Fibroblast of mammary gland (primary cell): ENCODE measurements at places on chromosomes 5 and 9.

GRCh38 chr5:55600497-55601203 is 65.9 kb upstream of the PLPP1 start:
- DNase-seq, result peak; percentile 52

DNA sequence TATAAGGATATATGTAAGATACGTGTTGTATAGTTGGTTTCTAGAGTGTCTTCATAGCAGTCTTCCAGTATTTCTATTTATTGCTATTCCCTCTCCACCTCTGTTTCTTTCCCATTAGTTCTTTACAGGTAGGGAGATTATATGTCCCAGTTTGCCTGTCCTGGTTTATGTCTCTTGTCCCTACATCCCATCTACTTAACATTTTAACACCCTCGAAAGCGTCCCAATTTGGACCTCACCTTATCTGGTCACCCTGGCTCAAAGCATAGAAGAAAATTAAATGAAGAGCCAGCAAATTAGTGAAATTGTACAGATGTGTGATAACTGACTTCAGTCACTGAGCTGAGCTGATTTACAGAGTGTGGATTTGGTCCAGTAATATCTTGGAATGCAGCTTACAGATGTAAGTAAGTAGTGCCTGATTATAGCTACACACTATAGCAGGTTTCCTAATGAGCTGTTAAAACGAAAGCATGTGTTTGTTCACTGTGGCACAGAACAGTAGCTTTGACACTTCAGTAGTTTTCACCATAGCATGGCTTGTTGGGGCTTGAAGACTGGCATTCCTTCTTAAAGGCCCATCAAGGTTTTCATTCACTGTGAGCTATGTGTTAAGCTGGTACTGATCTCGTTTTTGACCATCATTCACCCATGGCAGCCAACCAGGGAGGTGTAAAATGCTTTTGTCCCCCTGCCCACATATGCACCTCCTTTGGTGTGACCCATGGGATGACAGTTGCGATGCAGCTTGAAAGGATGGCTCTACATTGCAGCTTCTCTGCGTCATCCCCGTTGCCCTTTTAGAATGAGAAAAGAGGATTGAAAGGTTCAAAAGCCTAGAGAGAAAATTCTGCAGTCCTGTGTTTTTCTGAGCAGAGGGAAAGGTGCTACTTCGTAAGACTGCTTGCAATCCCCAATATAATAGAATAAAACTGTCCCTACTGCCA is 192.1 kb upstream of the DMRT1 start:
- DNase-seq, result no peak

GRCh38 chr5:35850967-35851680 is 5.6 kb upstream of the IL7R start:
- peak; percentile 53 for DNase-seq

DNA sequence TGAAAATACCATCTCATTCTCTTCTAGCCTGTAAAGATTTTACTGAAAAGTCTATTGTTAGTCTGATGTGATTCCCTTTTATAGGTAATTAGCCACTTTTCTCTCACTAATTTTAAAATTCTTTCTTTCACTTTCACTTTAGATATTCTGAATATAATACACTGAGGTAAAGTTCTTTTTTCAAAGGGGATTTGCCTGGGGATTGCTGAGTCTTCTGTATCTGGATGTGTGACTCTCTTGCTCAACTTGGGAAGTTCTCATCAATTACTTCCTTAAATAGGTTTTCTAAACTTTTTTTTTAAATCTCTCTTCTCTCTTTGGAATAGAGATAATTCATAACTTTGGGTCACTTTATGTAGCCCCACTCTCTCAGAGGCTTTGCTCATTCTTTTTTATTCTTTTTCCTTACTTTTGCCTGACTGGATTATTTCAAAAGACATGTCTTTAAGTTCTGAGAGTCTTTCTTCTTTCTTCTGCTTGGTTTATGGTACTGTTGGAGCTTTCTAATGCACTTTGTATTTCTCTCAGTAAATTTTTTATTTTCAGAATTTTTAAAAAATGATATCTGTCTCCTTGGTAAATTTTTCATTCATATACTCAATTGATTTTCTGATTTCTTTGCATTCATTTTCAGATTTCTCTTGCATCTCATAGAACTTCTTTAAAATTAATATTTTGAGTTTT is 55.9 kb upstream of the IL12B start:
- no peak for DNase-seq

DNA sequence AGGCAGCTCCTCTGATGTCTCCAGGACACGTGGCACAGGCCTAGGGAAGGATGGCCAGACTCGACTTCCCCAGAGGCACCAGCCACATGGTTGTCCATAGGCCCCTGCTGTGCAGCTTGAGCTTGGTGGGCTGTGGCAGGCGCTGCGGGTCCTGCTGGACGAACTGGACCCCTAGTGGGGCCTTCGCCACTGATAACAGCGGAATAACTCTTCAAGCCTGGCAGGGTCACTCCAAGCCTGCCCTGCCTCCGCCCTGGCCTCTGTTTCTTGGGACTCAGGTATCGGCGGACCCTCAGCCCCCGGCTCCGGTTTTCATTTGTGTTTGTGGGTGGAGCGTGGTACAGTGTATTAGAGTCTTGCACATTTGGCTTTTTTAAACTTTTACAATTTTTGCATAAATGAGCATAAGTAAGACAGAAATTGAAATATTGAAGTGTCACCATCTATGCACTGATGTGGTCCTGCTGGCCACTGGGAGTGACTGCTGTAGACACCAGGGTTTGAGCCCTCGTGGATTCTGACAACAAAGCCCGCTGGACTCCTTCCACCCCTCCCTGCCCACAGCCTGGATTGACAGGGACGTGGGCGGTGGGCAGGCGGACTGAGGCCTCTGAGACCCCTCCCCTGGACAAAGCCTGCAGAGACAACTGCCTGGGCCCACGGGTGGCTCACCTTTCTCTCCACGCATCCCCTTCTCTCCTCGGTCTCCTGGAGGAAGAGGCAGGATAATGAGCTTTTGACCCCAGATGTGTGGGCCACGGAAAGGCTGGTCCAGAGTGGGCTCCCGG is 3.8 kb downstream of the FCN1 start:
- DNase-seq, result no peak

DNA sequence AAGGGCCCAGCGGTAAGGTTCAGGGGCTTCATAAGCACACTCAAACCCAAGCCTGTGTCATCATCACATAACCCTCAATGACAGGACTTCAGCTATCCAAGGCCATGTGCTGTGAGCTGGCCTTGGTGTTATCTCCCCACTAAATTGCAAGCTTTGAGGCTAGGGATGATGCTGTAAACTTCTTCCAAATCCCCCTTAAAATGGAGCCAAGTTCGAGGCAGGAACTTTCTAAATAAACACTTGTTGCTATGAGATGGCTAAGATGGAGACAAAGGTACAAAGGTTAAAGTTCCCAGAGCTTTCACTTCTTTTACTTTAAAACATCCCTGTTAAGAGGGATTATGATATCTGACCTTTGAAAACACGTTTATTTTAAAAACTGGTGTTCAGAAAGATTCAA is 123.6 kb downstream of the MYO10 start:
- no peak for DNase-seq

DNA sequence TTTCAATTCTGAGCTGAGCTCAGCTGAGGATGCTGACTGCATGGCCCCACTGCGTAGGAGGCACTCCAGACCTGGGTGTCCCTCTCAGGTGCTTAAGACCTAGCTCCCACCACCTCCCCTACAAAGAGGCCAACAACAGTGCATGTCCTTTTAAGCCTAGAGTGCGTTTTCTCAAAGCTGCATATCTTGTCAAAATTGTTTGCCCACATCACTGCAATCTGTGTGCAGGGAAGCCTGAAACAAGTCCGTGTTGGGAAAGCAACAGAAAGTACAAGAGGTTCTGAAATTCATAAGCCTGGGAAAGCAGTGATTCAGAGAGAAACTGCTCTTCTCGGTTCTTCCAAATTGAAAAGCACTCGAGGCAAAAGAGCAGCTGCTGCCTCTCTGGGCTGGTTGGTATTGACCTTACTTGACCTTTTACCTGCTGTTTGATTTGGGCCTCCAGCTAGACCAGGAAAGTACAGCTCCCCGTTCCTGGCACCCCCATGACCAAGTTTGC is 238.4 kb downstream of the NR2F1-AS1 start:
- no peak for DNase-seq

DNA sequence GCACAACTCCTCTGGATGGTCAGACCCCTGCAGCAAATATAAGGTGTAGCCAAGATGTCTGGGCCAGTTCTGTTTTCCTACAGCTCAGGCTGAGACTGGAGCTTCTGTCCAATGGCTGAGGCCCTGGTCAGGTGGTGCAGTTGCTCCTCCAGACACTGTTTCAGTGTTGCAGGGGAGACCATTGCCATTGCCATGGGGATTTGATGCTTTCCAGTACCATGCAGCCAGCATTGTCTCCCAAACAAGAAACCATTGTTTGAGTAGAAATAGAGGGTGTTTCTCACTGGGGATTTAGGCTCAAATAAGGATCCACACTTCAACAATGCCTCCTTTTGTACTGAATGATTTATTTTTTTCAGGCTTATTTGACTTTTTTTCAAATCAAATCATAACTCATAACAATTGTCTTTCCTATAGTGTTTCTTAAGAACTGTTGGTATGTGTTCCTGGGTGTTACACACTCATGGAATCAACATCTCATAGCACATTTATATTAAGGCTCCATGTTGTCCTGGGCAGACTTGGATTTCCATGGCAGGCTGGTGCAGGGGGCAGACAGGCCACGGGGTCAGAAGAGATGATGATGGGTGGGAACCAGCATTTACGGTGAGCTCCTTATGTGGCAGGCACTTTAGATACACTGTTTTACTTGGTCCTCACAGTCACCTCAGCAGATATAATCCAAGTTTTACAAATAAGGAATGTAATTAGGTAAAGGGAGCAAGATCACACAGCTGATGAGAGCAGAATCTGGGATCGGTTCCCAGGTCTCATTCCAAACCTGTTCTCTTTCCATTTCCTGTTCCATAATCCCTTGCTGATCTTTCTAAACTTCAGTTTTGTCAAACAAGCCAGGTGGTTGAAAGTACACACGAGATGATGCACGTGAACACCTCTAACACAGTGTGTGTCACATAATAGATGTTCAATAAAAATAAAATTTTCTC is 95.9 kb upstream of the GNAQ start:
- no peak for DNase-seq

DNA sequence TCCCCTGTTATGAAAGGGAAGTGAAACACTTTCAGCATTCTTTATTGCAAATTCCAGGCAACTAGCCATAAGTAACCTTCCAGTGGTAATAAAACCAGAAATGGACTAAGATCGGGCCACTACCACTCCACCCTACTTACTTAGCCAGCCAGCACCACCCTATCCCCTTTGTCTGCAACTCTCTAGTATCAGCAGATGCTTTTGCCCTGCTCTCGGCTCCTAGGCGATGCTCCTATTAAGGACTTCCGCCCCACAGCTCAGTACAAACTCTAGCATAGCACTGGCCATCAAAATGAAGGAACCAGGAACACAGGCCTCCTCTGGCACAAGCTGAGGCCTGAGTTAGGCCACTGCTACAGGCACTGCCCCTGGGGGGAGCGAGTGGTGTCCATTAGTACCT is 81.2 kb downstream of the GLDC start:
- DNase-seq, result peak; percentile 32

GRCh38 chr9:1960342-1961042 is 54.7 kb upstream of the SMARCA2 start:
- no peak for DNase-seq

DNA sequence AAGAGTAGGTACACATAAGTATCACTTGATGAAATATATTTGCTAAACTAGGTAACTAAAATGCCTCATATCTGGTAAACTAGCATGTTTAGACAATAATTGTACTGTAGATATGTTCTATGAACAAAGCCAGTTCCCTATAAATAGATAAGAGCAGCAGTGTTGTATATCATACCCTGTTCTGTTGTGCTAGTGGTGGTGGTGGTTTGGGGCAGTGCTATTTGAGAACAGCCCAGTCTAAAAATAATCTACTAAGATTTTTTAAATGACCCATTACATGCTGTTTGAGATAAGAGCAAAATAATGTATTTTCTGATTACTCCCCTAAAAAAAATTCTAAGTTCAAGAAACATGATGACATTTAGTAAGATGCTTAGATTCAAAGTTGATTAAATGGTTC is 829.2 kb upstream of the DMAC1 start:
- no peak for DNase-seq

DNA sequence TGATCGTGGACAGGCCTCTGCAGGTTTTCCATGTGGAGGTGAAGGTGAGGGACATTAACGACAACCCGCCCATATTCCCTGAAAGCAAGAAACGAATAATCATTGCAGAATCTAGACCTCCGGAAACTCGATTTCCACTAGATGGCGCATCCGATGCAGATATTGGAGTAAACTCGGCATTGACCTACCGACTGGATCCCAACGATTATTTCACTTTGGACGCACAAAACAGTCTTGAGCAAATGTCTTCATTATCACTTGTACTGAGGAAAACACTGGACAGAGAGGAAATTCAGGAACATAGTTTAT is 621 bp downstream of the PCDHA13 start:
- peak; percentile 5 for DNase-seq

DNA sequence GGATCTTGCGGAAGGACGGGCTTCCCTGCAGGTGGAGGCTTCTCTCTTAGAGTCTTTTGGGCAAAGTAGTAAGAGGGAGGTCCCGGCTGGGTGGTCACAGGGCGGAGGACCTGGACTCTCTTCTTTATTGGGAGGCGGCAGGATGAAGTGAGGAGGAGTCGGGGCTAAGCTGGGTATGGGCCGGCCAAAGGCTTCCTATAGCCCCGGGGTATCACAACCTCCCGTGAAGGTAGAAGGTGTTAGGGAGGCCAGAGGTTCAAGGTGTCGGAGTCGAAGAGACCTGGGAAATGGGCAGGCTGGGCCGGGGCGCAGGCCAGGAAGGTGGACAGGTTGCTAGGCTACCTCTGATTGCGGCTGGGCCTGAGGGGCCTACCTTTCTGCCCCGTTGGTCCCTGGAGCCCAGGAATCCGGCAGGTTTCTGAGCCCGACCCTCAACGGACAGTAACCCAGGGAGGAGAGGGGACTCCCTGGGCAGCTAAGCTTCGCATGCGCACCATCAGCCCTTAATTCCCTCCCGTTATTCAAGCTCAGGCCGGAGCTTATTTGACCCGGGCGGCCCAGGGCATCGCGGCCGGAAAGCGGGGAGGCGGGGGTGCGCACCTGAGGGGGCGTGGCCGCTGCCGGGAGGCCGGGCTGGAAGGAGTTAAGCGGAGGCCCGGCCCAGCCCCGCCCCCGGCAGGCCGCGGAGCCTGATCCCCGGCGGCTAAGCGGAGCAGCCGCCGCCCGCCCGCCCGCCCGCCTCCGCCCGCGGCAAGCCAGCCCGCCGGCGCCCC is at the start of gene TESK1:
TESK1 (plus strand) TSS at position 685 of the 773 bp plus-strand sequence. CDS start 358 bp downstream, outside the sequence.
- peak; percentile 36 for DNase-seq

GRCh38 chr5:55159763-55160492 is at the start of gene GPX8:
Gene GPX8 (plus strand): TSS chr5:55160171. CDS start chr5:55160193, 22 bp downstream.
- peak; percentile 91 for DNase-seq

- peak; percentile 4 for DNase-seq
Observed at GRCh38 chr5:167030500-167031120, 1260.8 kb upstream of the WWC1 start.
